Epithelial cell of proximal tubule (primary cell): ENCODE measurements at places on chromosomes 16 and 17. TPM values are rescaled to one million over a fixed set of nuclear protein-coding genes. Genes with fewer than 3 reads are reported as not detected.

DNA sequence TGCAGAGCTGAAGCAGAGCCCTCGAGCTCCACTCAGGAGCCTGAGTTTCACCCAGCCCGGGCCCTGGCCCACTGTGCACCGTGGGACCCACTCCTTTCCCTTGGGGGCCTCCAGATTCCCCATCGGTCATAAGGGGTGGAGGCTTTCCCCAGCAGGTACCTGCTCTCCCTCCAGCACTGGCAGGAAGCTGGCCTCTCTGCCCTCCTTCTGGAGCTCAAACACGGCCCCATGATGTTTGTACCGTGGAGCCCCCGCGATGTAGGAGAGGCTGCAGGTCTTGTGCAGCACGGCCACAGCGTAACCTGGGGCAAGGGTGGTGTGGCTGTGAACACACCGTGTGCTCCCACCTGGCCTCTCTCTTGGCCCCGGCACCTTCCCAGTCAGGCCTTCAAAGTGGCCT lies 29.9 kb downstream of the HASPIN start:
- no peak for DNase-seq

GRCh38 chr16:70681382-70682238 lies 4.2 kb downstream of the MTSS2 start:
- DNase-seq = no peak

The RAP1GAP2 gene
- total RNA-seq = 24.3 and 30.4 TPM in 2 replicates

The ZG16 gene
- total RNA-seq = not detected in 2 replicates

GRCh38 chr16:89199241-89200123 lies 855 bp downstream of the SLC22A31 start:
- DNase-seq = no peak

GRCh38 chr16:57612494-57612893 lies 15.9 kb upstream of the ADGRG1 start:
- DNase-seq = no peak

DNA sequence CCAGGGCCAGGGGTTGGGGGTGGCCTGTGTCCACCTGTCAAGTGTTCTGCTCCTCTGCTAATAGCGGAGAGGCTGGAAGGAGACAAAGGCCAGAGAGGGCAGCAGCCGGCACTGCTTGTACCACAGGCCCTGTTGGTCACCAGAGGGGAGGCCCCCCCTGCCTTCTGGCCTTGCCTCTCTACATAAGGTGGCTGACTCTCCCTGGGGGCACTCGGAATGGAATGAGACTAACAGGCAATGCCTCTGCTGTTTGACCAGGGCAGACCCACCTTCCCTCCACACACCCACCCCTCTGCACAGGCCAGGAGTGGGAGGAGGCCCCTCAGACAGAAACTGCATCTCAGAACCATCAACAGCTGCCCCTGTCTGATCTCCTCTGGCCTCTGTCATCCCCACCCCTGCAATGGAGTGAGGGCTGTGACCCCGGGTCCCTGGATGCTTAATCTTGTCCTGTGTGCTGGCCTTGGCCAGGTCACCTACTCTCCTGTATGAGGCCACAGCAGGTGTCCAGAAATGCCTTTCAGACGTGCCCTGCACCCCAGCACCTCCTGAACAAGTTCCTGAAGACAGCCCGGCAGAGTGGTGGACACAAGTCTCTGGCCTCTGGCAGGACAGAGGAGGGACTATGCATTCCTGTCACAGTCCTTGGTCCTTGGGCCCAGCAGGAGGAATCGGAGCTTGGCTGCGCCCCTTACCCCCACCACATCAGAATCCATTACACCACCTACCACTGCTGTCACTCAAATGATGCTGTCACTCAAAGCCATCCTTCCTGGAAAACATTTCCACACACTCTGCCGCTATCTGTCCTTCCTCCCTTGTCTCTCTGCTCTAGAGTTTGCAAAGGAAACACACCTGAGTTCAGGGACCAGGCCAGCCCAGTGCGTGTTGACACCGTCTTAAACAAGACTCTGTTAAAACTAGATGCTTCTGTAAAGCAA lies 107.5 kb upstream of the ZNF750 start:
- no peak for DNase-seq

The PALB2 gene
- total RNA-seq = 8.5 and 13.4 TPM in 2 replicates

- DNase-seq = no peak
Measured at GRCh38 chr17:41724476-41725050, 9.9 kb downstream of the HAP1 start.

The TBX2 gene
- 1.7 and 2.2 TPM in 2 replicates for total RNA-seq

DNA sequence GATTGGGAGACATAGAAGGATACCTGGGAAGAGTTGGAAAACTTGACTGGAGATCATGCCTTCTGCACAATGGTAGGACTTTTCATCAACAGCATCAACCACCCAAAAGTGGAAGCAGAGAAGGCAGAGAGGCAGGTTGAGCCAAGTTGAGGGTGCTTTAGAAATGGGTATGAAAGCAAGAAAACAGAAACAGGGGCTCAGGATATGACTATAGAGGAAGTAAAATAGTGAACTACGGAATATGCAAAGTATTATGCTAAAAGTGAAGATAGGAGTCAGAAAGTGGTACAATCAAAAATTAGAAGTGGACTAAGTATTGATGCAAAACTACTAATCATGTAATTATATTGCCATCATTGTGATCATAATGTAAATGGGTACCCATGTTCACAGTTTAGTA lies 16.1 kb upstream of the ARHGAP44 start:
- DNase-seq = no peak

- DNase-seq = no peak
Measured at GRCh38 chr16:14307527-14308367, 236.6 kb downstream of the MRTFB start.

DNA sequence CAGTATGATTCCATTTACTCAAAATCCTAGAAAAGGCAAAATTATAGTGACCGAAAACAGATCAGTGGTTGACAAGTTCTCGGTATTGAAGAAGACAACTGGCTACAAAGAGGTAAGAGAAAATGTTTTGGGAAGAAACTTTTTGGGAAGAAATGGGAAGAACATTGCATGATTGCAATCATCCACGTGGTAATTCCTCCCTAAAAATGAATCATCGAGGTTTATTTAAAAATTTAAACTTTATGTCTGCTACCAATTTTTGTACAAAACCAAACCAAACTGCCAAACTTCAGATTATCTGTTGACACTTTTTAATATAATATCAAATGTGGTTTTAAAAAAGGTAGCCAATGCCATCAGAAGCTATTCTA lies 8.1 kb downstream of the SMURF2 start:
- no peak for DNase-seq

- DNase-seq = no peak
Measured at GRCh38 chr16:74140557-74140956, 156.1 kb upstream of the PSMD7 start.

The AHSP gene
- not detected in 2 replicates for total RNA-seq

DNA sequence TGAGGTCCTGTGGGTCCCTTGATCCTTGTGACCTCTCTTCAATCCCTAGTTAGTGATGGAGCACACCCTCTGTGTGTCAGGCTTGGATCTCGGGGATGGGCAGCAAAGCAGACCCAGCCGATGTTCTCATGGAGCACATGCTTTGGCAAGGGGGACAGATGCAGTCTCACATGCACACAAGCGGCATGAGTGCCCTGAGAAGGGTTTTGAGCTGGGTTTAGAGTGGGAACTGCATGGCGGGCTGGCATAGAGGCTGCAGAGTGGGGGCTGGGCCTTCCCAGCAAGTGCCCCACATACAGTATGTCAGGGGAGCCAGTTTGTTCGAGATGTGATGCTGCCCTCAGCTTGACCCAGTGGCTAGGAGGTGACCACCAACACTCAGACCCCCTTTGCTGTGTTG lies 41.6 kb downstream of the B9D1 start:
- no peak for DNase-seq

DNA sequence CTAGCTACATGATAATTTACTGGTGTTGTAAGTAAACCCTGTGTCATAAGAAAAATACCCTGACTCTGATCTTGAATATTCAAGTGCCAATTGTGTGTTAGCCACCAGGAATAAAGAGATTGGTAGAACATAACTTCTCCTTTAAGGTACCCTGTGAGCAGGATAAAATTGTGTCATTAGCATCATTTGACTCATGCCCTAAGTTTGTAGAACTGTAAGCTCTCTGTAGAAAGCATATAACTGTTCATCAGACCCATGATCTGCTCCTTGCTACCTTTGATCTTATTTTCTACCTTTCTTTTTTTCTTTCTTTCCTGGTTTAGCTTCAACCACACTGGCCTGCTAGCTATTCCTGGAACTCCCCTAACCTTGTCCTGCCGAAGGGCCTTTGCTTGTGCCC lies 35.8 kb downstream of the PTRH2 start:
- DNase-seq = no peak

DNA sequence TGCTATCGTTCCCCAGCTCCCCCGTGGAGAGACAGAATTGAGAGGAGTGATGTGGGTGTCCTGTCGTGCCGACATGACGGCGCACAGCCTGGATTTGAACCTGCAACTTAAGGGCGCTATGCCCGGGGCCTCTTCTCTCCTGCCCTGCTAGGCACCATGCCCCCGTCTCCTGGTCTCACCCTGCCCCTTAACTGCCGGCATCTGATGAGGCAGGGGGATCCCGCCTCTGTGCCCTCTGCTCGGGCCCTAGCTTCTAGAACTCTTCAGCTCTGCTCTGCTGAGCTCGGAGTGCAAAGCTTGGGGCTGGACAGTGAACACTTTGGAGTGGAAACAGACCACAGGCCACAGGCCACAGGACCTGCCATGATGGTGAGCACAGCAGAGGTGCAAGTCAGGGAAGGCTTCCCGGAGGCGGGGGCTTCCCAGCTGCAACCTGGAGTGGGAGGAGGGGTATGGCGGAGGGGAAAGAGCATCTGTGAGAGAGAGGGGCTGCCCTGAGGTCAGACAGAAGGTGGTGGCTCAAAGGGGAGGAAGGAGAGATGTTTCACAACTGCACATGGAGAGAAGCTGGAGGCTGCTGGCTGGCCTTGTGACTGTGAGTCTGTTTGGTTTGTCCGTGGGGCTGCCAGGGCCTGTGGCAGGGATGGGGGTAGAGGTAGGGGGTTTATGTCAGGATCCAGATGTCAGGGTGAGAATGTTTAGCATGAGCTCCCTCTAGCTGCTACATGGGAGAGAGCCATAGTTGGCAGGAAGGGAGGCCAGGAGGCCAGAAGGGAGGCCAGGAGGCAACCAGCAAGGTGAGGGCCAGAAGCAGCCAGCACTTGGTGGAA lies 107.8 kb downstream of the CRLF3 start:
- DNase-seq = no peak

DNA sequence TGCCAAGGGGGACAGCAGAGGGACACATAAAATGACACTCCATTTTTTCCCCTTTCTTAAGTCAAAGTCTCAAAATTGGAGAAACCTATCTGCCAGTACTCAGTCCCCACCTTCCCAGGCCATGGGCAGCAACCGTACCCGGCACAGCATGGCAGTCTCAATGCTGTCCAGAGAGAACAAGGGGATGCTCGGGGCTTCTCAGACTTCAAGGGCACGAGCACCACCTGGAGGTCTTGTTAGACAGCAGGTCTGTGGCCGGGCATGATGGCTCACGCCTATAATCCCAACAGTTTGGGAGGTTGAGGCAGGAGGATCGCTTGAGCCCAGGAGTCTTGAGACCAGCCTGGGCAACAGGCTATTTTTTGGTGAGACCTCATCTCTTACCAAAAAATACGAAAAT lies 3.2 kb downstream of the DNAH17 start:
- no peak for DNase-seq

The ZSCAN10 gene
- not detected in 2 replicates for total RNA-seq

DNA sequence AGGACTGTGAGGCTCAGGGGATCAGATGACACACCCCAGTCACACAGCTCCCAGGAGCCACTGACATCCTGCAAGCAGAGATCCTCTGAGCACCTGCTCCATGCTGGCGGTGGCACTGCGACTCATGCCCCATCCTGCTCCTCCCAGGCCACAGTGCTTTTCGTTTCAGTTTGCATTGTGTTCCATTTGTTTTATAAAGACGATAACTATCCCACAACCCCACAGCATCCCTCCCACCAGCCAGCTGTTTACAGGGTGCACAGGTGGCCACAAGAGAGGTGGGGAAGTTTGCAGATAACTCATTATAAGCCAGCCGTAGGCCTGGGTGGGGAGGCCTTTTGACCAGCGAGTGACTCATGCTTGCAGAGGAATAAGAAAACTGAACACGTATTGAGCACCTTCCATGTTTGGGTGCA lies 28.2 kb downstream of the BCO1 start:
- no peak for DNase-seq

GRCh38 chr16:53911513-53911912 lies 207.6 kb downstream of the FTO start:
- DNase-seq = no peak

DNA sequence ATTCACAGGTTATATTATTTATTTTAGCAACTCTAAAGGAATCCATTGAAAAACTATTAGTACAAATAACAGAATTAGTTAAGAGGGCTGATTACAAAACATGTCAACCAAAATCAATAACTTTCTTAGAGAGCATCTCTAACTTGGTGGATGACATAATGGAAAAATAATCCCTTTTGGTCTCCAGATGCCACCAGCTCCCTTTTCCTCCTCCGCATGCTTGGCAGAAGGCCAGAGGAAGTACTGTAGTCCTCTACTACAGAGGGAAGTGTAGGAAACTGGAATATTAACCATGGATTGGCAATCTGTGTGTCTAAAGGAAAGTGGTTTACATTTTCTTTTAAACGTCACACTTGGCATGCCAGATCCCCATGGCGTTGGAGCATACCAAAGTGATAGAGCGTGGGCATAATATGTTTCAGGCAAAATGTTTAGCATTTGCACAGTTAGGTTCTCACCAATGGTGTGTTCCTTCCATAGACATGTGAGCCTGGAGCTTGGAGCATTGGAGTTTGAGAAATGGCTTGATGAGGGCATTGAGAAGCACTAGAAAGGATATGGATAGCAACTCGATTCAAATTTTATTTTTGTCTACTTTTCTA lies 106.3 kb downstream of the PRKCB start:
- no peak for DNase-seq

The NPIPB9 gene
- not detected in 2 replicates for total RNA-seq

DNA sequence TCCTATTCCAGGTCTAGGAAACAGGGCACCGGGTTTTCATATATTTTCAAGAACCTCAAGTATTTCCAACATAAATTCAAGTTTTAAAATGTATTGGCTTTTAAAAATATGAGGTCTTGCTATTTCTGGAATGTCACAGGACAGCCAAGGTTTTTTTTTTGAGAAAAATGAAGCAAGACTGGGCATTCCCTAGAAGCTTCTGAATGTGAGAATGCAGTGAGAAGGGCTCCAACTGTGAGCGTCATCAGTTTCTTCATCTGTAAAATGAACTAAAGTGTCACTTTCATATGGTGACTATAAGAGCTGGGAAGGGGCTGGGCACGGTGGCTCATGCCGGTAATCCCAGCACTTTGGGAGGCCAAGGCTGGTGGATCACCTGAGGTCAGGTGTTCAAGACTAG lies 455.8 kb upstream of the MAF start:
- no peak for DNase-seq

DNA sequence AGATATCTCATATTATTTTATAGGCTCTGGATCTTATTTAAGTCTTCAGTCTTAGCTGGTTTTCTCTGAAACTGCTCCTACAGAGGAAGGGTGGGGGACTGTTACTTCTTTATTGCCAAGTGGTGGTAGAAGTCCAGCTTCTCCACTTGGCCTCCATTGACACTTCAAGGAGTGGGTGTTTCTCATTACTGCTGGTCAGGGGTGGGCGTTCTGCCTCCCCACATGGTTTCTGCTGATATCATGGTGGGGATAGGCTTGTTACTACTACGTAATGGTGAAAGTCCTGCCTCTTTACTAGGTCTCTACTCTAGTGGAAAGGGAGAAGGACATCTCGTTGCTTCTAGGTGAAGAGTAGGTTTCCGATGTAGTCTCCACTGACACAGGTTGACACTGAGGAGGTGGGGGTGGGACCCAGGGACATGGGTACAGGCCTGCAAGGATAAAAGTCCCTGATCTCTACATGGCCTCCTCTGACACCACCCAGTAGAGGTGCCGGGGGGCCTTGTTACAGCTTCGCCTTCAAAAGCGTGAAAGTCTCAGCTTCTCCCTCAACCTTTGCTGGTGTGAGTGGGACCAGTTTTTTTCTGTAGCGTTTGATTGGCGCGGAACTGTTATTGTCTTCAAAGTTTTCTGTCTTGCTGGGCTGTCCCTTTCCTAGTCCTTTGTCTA lies 20.3 kb downstream of the PRAC1 start:
- DNase-seq = no peak

The MEFV gene
- total RNA-seq = not detected in 2 replicates
